ENCODE measurements at places on chromosomes 1 and 21.

GRCh38 chr1:76269155-76269554, 194.6 kb downstream of the ST6GALNAC3 start:
- no peak for DNase-seq

DNA sequence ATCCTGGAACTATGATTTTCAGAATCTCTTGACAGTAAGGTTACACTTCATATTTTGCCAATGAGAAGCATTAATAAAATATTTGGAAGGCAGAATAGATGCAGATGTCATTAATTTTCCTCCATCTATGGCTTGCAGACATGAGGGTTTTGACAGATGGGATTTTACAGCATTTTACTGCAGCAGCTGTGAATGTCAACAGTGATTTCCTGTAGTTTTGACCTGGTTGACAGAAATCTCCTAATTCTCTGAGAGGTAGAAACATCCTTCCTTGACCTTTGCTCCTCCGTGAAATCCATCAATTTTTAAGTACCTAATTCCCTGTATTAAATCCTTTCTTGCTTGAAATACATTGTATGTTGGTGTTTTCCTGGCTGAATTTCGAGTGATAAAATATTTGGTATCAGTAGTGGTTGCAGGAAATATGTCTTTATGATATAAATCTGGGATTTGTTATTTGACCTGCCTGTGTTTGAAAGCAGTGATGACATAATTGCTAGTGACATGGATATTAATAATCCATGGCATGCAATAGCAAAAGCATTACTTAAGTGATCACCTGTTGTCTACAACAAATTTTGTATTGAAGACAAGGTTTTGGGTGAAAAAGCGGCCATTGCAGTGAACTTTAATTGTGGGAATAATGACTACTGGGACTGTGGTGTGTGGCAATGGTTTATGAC, 73.9 kb downstream of the HLX start:
- DNase-seq: no peak

- DNase-seq: peak; percentile 41
These were observed 14.6 kb downstream of the SLC35E2B start for GRCh38 chr1:1677718-1678580.

DNA sequence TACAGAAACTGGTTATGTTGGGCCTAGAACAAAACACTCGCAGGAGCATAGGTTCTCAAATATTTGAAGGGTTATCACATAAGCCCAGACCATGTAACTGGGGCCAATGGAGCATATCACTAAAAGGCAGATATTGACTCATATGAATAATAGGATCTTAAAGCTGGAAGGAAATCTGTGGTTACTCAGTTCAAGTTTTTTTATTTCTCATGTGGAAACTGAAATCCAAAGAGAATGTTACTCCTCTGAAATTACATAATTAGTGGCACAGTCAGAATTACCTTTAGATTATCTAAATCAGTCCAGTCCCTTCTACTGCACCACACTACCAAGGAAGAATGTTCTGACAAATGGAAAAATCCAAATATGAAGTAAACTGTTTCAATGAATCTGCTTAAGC, 12.0 kb downstream of the SLAMF8 start:
- DNase-seq: no peak

- peak; percentile 72 for DNase-seq
These were observed 18.7 kb downstream of the MFSD2A start for GRCh38 chr1:39973503-39974135.

- DNase-seq: no peak
These were observed 62.0 kb upstream of the MACF1 start for GRCh38 chr1:39142401-39143060.

GRCh38 chr1:59237900-59238299, 59.0 kb upstream of the FGGY start:
- DNase-seq: no peak

- no peak for DNase-seq
These were observed 5.3 kb downstream of the LUZP1 start for GRCh38 chr1:23163395-23163794.
